ENCODE measurements at places on chromosomes 7 and 10.

DNA sequence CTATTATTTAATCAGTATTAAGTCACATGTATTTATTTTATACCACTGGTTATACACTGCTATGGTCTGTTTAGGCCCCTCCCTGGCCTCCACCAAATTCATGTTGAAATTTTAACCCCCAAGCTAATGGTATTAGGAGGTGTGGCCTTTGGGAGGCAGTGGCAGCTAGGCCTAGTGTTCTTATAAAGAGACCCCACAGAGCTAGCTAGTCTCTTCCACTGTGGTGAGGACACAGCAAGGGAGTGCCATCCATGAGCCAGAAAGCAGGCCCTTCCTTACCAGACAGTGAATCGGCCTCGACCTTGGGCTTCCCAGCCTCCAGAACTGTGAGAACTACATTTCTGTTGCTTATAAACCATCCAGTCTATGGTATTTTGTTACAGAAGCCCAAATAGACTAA, 28.7 kb downstream of the RBM48 start:
- no peak for DNase-seq

GRCh38 chr10:97279121-97279815, 13.2 kb downstream of the ARHGAP19 start:
- DNase-seq: no peak

DNA sequence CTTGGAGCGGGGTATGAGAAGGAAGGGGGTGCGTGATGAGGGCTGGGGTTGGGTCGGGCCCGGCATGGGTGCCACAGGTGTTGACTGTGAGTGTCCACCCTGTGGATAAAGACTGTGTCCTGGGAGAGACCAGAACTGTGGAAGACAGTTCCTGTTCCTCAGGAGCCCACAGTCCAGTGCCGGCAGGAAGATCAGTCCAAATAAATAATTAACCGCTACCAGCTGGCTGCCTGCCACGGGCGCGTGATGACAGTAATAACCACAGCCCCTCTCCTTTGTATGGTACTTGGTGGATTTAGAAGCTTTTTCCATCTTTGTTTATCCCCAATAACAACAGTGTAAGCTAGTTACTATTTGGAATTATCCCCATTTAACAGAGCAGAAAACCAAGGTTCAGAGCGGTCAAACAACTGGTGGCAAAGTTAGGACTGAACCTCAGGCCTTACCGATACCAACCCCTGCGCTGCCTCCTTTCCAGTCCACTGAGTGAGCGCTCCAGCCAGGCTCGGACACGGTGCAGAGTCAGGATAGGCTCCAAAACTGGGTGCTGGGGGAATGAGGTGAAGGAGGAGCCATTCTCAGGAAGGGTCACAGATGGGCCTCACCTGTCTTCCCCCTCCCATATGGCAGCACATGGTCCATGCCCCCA, 5.1 kb downstream of the ZMIZ1 start:
- no peak for DNase-seq

GRCh38 chr7:129835569-129835968, 117.2 kb downstream of the UBE2H start:
- no peak for DNase-seq

- no peak for DNase-seq
Measured at GRCh38 chr10:126061526-126061925, 165.2 kb downstream of the FANK1 start.

GRCh38 chr10:47078393-47079203, 167.4 kb downstream of the PTPN20 start:
- DNase-seq: no peak

DNA sequence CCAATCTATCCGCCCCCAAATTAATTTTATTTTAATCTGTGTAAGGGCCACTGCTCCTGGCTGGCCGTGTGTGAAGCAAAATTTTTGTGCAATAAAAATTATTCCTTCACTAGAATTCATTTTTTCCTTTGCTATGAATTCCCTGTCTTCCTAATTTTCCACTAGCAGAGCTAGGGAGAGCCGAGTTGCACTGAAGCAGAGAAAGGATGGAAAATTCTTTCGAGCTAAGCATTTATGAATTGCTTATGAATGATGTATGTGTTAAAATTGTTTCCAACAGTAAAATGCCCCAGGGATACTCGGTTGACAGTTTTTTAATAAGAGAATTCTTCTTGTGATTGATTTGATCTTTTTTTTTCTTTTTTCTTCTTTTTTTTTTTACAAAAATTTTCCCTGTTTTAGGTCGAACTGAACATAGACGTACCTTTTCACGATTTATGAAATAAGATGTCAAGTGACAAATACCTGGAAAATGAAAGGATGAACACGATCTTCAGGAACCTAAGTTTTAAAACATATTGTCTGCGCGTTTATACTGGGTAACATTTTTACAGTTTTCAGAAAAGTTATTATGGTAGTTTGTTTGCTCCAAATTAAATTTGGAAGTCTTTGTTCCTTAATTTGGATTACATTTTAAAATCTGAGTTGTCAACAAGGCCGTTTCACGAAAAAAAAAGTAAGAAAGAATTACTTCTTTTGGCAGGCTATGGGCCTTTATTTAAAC, 288.8 kb upstream of the NFE2L3 start:
- DNase-seq: no peak

GRCh38 chr10:35415505-35415904, 79.2 kb downstream of the CCNY start:
- no peak for DNase-seq

DNA sequence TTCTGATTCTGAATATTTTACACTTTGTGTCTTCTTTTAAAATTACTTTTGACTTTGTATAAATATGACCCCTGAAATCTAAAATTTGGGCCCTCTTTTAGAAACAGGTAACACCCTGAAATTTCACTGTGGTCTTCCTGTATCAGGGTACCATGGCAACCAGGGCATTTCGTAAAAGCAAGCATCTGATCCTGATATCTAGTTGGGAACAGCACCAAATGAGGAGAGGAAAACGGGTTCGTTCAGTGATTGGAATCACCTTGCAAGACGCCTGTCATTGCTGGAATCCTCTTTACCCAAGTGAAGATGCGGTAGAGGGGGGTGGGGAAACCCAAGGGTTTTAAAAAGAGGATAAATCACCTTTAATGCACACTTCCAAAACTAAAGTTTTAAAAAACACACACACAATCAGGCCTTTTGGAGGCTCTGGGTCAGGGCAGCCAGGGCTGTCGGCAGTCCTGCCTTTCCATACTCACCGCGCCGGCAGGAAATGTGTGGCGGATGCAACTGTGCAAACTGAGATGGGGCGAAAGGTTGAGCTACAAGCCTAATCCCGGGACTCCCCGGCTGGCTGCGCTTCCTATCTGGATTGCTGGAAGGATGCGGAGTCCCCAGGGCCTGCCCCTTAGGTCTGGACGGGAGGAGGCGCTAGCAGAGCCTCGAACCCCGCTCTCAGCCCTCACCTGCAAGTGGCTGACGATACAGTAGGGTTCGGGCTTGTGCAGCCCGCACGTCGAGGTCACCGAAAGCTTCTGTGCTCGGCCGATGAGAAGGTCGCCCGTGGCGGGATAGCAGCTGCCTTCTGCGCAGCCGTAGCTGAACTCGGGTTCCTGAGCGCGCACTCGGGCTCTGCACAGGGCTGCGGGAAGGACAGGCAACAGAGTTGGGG, 1.8 kb downstream of the LAMB1 start:
- no peak for DNase-seq

DNA sequence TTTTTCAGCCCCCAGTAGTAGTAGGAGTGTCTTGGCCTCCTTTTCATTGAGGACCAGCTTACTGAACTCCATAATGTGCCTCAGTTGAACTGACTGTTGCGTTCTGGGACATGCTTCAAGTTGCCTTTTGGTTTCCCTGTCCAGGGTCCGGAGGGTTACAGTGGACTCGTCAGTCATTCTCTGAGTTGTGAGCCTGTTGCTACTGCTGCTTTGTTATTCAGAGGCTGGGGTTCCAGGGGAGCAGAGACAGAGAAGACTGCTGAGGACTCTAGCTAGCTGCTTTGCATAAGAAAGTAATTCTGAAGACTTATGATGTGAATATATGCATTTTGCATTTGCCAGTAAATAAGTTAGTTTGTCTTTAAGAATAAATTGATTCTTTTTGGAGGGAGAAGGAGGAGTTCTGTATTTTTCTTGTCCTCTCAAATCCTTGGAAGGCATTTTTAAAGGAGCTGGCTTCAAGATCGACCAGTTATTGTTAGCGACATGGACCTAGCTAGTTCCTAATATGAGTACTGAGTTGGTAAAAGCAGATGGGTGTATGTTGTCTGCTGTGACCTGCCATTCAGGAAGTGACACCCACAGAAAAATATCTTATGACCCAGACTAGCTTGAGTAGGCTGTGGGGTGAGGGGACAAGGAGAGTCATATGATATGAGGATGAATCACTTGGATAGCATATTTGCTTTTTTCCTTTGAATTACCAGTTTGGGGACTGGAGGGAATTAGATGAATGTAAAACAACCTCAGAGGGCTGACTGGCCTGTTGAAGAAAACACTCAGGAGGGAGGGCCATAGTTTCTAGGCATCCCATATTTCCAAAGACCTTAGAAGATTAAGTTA, 8.3 kb downstream of the PI4K2A start:
- DNase-seq: no peak

DNA sequence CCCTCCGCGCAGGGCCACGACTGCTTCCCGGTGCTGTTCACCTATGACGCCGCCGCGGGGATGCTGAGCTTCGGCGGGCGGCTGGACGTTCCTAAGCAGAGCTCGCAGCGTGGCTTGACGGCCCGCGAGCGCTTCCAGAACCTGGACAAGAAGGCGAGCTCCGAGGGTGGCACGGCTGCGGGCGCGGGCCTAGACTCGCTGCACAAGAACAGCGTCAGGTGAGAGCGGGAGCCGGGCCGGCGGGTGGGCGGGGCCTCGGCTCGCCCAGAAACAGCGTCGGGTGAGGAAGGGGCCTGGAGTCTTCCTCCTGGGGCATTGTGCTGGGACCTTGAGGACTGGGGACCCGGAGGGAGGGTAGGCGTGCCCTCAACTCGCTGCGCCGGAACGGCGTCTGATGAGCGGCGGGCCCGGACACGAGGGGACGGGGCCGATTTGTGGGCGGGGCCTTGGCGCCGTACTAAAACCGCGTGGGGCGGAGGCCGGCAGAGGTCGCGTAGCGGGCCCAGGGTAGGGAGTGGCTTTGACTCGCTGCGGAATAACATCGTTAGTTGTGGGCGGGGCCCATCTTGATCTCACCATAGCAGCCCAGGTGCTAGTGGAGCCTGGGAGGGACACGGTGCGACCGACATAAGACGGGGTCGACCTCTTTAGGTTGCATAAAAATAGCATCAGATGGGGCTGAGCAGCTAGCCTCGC, 15.6 kb downstream of the PDAP1 start:
- DNase-seq: peak; percentile 48

DNA sequence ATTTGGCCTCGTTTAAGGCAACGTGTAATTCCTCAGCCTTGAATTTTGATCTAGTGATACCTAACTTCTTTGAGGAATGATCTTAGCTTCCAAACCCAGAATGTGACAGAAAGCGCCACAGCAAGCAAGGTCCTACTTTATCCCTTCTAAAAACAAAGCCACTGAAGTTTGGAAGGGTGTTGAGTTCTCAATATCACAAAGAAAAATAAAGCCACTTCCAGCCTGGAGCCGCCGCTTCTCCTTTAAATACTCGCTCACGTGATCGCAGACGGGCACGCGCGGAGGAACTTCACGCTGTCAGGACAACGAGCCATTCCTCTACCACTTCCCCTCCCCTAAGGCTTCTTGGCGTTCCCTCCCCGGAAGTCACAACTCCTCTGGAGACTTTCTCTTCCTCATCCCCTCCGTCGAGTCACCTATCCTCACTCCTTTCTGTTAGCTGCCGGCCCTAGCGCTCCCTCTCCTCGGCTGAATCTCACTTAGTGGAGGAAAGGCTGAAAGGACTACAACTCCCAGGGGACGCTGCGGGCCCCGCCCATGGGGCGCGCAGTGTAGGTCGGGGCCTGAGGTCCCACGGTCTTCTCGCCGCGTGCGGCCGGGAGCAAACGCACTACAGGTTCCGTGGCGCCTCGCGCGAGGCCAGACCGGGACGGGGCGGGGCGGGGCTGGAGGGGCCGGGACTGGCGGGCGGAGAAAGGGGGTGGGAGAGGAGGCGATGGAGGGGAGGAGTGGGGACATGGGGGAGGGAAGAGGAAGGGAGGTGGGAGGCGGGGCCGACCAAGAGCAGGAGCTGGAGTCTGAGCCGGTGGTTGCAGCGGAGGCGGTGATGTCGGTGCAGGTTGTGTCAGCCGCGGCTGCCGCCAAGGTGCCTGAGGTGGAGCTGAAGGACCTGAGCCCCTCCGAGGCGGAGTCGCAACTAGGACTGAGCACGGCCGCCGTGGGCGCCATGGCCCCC, at the start of gene AHCYL2:
Gene AHCYL2 (plus strand): TSS at position 780 of the 955 bp plus-strand sequence.
- peak; percentile 90 for DNase-seq

- DNase-seq: no peak
Measured at GRCh38 chr7:45179666-45180065, 22.1 kb downstream of the RAMP3 start.

- DNase-seq: no peak
Measured at GRCh38 chr10:102175415-102175814, 23.2 kb downstream of the NOLC1 start.

DNA sequence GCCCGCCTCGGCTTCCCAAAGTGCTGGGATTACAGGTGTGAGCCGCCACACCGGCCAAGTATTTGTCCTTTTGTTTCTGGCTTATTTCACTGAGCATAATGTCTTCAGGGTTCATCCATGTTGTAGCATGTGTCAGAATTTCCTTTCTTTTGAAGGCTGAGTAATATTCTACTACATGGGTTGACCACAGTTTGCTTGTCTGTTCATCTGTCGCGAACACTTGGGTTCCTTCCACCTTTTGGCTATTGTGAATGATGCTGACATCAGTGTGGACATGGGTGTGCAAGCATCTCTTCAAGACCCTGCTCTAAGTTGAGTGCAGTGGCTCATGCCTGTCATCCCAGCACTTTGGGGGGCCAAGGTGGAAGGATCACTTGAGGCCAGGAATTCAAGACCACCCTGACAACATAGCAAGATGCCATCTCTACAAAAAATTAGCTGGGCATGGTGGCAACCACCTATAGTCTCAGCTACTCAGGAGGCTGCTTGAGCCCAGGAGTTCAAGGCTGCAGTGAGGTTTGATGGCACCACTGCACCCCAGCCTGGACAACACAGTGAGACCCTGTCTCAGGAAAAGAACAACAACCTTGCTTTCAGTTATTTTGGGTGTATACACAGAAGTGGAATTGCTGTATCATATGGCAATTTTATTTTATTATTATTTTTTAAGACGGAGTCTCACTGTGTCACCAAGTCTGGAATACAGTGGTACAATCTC, 17.0 kb downstream of the CHST12 start:
- DNase-seq: no peak

GRCh38 chr10:119084896-119085295, 4.3 kb upstream of the EIF3A start:
- no peak for DNase-seq

Data from stimulated activated CD8-positive, alpha-beta memory T cell treated with anti-CD3 and anti-CD28 coated beads, Interleukin-15, amount 100 ng/mL, for 24 hours (primary cell).